M059J (cell line): ENCODE measurements at places on chromosomes 4 and X. TPM values are rescaled to one million over a fixed set of nuclear protein-coding genes. Genes with fewer than 3 reads are reported as not detected.

Gene GAGE1
- not detected in 2 replicates for total RNA-seq

Gene F8A3
- 6.4 and 21.0 TPM in 2 replicates for total RNA-seq

Gene ADH6
- not detected in 2 replicates for total RNA-seq

Gene SMIM10
- 12.6 and 13.4 TPM in 2 replicates for total RNA-seq

Gene GYPB
- total RNA-seq = not detected in 2 replicates

Gene NEUROG2
- total RNA-seq = not detected in 2 replicates

Gene PCDH18
- total RNA-seq = 8.3 and 12.3 TPM in 2 replicates

Gene TMPRSS11E
- total RNA-seq = not detected in 2 replicates

- DNase-seq = no peak
These were observed 194.7 kb upstream of the LNX1 start for GRCh38 chr4:53785996-53786395.

DNA sequence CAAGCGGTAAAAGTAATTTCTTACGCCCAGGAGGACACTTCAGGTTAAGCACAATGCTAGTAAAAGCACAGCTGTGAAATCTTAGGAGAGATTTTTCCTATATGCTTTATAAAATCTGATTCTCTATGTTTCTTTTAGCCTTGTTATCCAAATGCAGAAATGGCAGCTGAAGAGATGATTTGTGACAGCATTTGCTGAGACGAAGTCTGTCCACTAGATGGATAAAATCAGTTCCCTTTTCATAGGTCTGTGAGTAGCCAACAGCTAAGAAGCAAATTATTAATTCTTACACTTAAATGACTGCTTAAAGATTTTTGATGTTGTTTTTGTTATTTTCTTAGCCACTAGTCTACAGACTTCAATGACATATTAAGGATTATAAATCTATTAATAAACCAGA, 5.3 kb downstream of the GPM6A start:
- DNase-seq = peak; percentile 46

DNA sequence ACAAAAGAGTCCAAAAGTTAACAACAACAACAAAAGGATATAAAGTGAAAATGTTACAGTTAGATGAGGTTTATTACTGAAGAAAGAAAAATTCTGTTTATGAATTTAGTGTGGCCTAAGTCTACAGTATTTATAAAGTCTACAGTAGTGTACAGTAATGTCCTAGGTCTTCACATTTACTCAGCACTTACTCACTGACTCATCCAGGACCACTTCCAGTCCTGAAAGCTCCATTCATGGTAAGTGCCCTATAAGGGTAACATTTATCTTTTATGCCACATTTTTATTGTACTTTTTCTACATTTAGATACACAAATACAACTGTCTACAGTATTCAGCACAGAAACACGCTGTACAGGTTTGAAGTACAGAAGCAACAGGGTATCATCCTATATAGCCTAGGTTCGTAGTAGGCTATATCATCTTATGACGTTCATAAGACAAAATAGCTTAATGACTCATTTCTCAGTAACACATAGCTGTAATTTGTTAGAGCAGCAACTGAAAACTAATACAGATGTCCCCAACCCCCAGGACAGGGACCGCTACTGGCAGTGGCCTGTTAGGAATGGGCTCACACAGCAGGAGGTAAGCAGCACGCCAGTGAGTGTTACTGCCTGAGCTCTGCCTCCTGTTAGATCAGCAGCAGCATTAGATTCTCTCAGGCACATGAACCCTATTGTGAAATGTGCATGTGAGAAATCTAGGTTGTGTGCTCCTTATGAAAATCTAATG, 61.3 kb downstream of the CENPC start:
- peak; percentile 7 for DNase-seq

- DNase-seq = peak; percentile 26
These were observed 114.6 kb upstream of the SH3RF1 start for GRCh38 chr4:169385376-169385775.

DNA sequence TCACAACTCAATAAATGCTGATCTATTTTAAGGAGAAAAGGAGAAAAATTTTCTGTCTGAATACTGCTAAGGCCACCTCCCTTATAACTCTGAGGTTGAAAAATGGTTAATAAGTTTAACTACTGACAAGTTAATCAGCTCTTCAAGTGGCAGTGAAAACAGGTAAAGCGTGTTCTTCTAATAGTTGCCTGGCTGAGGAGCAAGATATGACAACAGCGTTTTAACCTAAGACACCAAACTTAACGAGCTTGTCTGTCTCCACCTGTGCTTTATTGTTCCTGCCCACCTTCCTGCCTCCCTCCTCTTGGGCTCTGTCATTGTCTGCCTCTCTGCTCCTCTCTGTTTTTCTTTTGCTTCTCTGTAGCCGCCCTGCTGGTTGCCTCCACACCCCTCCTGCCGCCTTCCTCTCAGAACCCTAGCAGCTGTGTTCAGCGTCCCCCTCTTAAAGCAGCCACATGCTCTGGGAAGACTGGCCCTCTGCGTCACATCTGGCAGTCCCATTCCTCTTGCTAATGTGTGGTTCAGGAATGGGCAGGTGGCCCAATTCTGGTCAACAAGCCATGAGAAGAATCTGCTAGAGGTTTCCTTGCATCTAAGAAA, 4.3 kb upstream of the TSPAN5 start:
- DNase-seq = no peak

GRCh38 chr4:81628489-81628888, 156.8 kb upstream of the RASGEF1B start:
- DNase-seq = no peak

- no peak for DNase-seq
These were observed 11.0 kb downstream of the VEGFC start for GRCh38 chr4:176781739-176782100.

GRCh38 chr4:2722033-2722432, 34.1 kb downstream of the TNIP2 start:
- DNase-seq = no peak

- DNase-seq = peak; percentile 8
These were observed 986.0 kb downstream of the CCSER1 start for GRCh38 chr4:91113130-91113706.

DNA sequence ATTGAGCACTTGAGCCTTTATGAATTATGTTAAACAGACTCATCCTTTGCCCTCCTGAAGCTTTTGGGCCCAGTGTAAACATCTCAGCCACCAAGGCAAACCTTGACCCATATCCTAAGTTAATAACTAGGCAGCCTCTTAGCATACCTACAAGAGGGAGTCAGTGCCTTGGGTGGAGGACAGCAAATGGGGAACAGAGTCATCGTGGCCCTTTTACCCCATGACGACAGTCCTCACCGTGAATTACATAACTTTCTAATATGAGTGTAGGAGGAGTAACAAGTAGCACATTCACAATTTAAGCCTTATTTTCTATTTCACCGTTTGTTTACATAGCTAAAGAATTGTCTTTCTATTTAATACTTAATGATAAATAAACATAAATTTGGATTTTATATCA, 16.8 kb downstream of the CLDN22 start:
- no peak for DNase-seq

GRCh38 chrX:23394421-23394820, 59.8 kb downstream of the PTCHD1 start:
- no peak for DNase-seq

DNA sequence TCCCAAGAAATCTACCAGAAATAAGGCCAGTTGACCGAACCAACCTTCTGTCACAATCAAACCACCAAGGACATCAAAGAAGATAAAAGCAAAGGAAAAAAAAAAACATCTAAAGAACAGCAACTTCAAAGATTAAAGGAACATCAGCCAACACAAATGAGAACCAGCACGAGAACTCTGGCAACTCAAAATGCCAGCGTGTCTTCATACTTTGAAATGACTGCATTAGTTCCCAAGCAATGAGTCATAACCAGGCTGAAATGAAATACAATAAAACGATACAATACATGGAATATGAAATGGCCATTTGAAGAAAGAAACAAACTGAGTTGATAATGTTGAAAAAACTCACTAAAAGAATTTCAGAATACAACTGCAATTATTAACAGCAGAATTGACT, 611.6 kb upstream of the GRIA3 start:
- peak; percentile 42 for DNase-seq

GRCh38 chr4:1746265-1746691, 25.0 kb downstream of the TACC3 start:
- peak; percentile 46 for DNase-seq

DNA sequence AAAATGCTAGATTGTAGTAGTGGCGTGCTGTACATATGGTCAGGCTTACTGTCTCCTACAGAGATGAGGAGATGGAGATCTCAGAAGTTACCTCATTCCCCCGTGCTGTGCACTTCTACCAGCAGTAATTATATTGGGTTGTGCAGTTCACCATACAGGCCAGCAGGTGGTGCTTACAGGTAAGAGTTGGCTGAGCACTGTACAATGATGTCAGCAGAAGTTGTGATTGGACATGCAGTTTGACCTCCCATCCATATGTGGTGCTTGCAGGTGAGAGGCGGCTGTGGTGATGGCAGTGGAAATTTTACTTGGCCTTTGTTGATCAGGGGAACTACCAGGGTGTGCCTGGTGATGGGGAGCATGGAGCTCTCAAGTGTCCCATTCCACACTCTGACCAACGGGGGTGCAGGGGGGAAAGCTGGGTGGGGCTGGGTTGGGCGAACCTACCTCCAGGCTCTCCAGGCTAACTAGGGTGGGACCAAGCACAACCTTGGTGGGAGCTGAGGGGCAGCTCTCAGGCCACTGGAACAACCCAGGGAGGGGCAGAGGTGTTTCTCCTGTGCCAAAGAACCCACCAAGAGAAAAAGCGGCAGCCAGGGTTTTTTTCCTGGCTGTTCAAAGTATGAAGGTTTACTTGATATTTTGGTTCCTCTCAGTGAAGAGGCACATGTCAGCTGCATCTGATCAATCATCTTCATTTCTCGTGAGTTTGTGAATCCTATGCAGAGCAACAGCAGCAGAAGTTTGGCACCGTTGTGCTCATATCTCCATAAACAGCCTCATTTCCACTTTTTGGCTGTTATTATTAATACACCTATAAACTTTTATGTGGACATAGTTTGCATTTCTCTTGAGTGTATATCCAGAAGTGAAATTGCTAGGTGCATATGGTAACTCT, 73.8 kb upstream of the FREM3 start:
- DNase-seq = peak; percentile 36

DNA sequence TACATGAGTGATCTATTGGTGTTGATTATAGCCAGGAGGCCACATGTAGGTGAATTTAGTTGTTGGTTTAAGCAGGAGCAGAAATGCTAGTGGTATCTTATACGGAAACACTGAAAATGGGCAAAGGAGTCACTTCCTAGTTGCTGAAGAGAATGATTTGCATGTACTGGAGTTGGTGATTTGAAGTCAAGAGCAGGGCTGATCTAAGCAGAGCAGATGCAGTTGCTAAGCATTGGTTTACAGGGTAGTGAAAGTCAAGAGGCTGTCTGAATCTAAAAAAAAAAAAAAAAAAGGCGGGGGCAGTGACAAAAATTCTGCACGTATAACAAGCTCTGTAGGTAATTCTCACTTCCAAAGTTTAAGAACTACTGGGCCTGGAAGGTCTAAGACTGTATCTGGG, 90.4 kb upstream of the HPRT1 start:
- DNase-seq = no peak

- no peak for DNase-seq
These were observed 83.2 kb upstream of the USP9X start for GRCh38 chrX:41002026-41002425.

DNA sequence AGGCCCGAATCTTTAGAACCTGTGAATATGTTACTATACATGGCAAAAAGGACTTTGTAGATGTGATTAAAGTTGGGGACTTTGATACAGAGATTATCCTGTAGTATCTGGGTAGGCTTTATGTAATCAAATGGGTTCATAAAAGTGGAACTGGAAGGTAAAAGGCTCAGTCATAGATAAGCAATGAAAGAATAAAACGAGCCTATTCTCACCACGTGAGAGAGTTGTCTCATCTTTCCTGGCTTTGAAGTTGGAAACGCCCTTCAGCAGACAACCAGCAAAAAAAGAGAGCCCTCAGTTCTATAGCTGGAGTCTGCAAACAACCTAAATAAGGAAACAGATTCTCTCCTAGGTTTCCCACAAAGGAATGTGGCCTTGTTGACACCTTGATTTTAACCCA, 805.8 kb upstream of the DIAPH2 start:
- no peak for DNase-seq

GRCh38 chr4:94228493-94229216, 21.0 kb downstream of the SMARCAD1 start:
- no peak for DNase-seq

DNA sequence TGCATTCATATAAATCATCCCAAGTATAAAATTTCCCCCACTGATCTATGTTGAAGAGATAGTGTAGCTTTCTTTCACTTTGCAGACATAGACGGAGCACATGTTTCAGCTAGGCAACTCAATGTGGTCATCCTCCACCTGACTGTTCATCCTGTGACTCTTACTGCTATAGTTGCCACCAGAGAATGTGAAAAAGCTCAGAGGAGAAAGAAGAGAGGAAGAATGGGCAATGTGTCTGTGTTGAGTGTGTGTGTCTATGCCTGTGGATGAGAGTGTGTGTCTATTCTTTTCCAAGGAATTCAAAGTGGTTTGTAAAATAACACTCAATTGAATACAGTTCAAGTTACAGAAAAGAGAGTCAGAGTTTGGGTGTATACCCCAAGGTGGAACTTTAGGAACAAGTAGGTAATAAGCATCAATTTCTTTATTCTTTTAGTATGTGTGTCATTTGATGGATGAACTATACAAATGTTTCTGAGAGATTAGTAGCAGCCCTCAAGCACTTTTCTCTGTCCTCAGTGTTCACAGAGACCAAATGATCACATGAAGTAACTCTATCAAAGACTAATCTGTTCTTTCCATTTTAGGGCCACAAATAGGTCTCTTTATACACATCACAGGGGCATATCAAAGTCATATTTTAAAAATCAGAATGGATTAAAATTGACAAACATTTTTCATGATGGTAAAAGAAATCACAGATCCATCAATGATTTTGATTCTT, 2.3 kb downstream of the SNCA start:
- DNase-seq = no peak

GRCh38 chr4:171117457-171117856, 695.7 kb upstream of the GALNTL6 start:
- no peak for DNase-seq
